H7 (cell line): ENCODE measurements at places on chromosomes 16 and 17.
A peak's percentile ranks its signal among the peaks of the same experiment; 100 is the strongest.

- DNase-seq, result peak; percentile 100
Measured at GRCh38 chr17:8435245-8436168, at the start of gene NDEL1. TSS of gene NDEL1 (plus strand) at chr17:8435884. CDS start at chr17:8444272, 8,388 bp downstream.

- peak; percentile 82 for DNase-seq
Measured at GRCh38 chr16:86016201-86016965, 117.4 kb downstream of the IRF8 start.

DNA sequence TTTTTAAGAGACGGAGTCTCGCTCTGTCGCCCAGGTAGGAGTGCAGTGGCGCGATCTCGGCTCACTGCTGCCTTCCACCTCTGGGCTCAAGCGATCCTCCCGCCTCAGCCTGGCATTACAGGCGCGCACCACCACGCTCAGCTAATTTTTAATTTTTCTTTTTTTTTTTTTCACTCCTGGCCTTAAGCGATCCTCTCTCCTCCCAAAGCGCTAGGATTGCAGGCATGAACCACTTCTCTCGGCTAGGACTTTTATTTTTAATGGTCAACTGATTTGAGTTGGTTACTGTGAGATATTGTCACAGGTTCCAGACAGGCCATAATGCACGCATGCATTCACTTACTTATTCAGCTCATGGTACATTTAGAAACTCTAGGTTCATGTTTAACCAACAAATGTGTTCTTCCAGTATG is 888 bp downstream of the PIGW start:
- DNase-seq, result peak; percentile 15

- DNase-seq, result no peak
Measured at GRCh38 chr16:27677263-27677662, 127.3 kb downstream of the KATNIP start.

- DNase-seq, result no peak
Measured at GRCh38 chr17:22464041-22464440, 771.7 kb downstream of the KCNJ18 start.

DNA sequence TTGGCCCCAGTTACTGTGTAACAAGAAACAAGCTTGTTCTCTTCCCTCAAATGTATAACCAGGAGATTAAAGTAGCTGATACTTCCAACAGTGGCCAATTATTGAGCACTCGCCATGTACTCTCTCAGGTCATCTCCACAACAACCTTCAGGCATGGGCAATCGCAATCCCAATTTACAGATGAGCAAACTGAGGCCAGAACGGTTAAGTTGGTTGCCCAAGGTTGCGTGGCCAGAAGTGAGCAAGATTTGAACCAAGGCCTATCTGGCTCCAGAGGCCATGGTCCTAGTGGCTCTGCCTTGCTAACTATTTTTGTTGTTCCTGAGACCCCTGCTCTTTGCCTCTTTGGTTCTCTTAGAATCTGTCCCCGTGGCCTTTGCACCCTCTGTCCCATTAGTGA is 33.6 kb downstream of the IRX5 start:
- DNase-seq, result no peak

- DNase-seq, result no peak
Measured at GRCh38 chr16:25874196-25874595, 182.4 kb downstream of the HS3ST4 start.

GRCh38 chr16:72921620-72922019 is 126.3 kb downstream of the ZFHX3 start:
- DNase-seq, result no peak

- peak; percentile 55 for DNase-seq
Measured at GRCh38 chr17:46769531-46770438, 48.7 kb downstream of the WNT3 start.

- peak; percentile 22 for DNase-seq
Measured at GRCh38 chr17:41976142-41976768, 9.7 kb downstream of the CNP start.

DNA sequence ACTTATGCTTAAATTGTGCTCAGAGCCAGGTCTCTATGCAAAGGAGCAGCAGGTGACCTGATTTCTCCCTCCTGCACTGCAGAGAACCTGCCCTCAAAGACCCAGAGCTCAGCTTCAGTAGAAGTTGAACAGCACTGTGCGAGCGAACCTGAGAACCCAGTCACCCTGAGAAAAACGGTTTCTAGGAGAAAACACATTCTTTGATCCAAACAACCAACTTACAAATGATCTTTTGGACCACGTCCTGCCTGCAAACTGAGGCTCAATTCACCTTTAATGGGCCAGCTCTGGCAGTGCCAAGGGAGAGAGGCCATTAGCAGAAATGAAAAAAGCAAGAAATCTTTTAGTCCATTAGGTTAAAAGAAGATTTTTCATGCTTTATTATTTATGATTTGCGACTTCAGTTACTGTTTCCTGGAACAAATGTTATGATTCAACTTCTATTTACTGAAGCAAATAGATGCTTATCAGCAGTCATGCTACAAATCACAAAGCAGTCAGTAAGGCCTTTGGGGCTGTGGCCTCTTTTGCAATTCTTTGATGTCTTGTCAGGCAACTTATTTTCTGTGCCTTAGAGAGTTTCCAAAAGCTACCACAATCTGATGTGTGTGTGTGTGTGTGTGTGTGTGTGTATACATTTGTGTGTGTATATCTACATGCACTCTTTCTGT is 65.7 kb upstream of the LRRC37A3 start:
- no peak for DNase-seq

DNA sequence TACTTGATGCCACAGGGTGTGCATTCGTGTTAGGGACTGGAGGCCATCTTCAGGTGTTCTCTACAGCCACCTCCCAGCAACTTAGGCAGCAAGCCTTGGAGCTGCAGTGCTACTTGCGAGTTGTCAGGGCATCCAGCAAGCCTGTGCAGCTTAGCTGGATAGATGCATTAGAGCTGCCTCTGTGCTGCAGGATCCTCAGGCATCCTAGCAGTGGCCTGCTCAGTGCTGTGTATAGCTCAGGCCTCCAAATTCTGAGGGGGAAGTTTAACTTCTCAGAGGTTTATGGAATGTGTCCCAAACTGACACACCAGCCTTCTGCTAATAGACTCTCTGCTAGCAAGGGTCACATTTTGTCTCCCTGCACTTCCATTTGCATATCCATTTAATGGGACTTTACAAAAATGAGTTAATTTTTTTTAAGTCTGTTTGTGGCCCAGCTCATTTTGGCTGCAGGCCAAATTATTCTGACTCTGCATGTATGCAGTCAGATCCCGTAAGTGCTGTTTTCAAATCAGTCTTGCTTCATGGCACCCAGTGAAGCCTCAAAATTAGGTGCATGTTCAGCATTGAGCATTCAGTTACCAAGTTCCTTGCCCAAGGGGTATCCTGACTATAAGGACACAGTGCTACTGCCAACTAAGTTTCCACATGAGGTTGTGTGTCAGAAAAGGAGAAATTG is 6.8 kb downstream of the GABARAPL2 start:
- DNase-seq, result no peak

DNA sequence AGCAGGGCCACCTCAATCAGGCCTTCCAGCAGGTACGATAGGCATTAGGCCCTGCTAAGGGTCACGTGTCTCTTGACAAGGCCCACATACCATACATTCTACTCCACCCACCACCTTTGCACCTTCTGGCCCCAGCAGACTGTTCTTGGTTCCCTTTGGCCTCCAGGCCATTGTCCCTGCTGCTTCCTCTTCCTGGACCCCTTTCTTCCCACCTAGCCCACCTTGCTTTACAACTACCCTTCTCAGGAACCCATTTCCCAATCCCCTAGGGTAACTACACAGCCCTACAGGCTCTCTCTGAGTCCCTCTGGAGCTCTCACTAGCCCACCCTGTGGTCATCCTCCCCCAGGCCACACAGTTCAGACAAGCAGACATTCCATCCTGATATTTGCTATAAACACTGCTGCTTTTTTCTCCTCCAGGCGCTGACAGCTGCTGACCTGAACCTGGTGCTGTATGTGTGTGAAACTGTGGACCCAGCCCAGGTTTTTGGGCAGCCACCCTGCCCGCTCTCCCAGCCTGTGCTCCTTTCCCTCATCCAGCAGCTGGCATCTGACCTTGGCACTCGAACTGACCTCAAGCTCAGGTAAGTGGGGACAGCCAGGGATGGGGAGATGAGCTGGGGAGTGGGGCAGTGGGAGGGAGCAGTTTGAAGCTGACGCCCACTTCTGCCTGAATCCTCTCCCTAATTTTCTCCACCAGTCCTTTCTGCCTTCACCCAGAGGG is 1.4 kb upstream of the NRN1L start:
- DNase-seq, result peak; percentile 32

DNA sequence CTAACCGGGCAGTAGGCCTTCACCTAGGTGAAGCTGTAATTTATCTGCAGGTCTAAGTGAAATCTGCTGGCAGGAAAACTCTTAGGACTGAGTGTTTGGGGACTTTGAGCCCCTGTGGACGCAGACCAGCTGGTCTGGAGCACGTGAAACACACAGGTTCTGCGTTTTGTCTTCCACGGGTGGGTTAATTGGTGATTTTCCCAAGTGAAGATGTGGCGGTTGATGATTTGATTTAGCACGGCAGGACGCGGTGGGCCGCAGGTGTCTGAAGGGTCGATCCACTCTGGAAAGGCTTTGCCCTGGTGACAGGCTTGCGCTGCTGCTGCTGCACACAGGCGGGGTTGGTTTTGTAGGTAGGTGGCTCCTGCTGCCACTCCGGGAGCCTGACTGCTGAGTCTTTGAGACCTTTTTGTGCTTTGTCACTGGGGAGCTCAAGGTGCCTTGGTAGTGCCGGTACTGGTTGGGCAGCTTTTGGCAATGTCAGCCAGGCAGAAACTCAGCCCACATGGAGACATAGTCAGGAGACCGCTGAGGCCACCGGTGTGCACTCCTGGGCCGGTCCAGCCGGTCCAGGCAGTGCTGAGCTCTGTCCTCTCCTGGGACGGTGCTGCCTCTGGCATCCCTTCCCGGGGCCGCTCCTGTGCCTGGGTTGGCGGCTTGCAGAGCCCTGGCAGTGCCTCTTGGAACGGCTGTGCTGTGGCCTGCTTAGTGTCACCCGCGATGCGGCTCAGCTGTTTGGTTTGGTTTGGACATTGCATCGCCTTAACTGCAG is 2.3 kb downstream of the BAIAP2 start:
- DNase-seq, result no peak

DNA sequence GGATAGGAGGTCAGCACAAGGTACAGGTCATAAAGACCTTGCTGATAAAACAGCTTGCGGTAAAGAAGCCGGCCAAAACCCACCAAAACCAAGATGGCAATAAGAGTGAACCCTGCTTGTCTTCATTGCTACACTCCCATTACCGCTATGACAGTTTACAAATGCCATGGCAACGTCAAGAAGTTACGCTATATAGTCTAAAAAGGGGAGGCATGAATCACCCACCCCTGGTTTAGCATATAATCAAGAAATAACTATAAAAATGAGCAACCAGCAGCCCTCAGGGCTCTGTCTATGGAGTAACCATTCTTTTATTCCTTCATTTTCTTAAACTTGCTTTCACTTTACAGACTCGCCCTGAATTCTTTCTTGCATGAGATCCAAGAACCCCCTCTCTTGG is 1.0 kb upstream of the HSBP1 start:
- no peak for DNase-seq

DNA sequence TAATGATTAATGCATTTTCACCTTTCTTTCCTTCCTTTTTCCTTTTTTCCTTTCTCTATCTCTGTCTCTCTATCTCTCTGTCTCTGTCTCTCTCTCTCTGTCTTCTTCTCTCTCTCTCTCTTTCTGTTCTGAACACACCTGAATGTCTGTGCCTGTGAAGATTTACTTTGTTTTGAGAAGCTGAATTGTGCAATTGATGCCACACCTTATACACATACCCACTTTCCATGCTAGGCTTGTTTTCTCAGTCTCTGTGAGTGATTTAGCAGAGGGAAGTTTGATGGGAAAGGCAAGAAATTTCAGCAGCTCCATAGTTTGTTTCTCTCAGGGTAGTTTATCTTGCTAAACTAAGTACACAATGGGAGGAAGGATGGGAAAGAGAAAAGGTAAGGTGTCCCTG is 9.3 kb upstream of the CAPNS2 start:
- DNase-seq, result no peak

GRCh38 chr16:64657316-64658011 is 464.4 kb downstream of the CDH11 start:
- no peak for DNase-seq

- no peak for DNase-seq
Measured at GRCh38 chr17:27579897-27580321, 51.1 kb upstream of the LGALS9 start.

- DNase-seq, result peak; percentile 83
Measured at GRCh38 chr16:10182222-10183053, at the start of gene GRIN2A. TSS of gene GRIN2A (minus strand) at chr16:10182428. CDS start at chr16:10180411, 2,017 bp downstream.

DNA sequence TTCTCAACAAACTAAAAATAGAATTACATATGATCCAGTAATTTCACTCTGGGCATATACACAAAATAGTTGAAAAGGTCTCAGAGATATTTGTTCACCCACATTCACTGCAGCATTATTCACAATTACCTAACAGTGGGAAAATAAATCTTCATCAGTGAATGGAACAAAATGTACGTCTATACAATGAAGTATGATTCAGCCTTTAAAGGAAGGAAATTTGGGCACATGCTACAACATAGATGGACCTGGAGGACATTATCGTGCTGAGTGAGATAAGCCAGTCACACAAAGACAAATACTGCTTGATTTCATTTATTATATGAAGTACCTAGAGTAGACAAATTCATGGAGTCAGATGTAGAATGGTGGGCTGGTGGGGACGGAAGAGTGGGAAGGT is 47.0 kb downstream of the MFSD11 start:
- DNase-seq, result no peak

DNA sequence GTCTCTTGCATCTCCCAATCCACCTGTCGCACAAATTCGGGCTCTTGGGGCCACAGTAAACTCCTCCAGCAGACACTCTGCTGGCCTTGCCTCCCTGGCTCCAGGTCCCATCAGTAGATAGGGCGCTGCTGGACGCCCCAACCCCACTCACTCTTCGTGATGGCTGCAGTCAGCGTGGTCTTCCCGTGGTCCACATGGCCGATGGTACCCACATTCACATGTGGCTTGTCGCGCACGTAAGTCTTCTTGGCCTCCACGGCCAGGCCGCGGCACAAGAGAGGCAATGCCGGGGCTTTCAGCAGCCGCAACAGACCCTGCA is 428 bp downstream of the TUFM start:
- DNase-seq, result no peak

- no peak for DNase-seq
Measured at GRCh38 chr17:28526381-28526780, 20.2 kb downstream of the FOXN1 start.

DNA sequence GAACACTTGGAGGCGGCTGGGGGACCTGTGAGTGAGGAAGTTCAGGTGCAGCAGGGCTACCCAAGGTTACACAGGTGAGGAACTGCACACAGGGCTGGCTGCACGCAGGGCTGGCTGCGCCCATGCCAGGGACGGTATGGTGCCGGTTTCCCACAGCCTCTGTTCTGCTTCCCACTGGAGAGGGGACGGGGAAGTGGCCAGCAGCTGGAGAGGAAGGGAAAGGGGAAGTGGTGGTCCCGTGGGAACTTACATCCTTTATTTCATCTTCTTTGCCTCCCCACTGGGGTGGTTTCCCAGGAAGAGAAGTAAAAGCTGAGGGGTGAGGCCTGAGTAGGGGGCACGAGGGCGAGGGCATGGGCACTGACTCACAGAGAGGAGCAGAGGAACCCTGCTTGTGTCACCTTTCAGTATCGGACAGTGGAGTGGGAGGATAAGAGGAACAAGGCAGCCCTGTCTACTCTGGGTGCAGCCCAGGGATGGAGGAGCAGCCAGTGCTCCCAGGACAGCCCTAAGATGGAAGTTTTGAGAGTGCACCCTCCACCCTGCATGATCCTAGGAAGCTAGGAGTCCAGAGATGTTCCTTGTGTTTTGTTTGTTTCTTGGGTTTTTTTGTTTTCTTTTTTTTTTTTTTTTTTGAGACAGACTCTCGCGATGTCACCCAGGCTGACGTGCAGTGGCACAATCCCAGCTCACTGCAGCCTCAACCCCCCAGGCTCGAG is 25.5 kb upstream of the CDH1 start:
- no peak for DNase-seq
